CD4-positive, alpha-beta T cell (primary cell): ENCODE measurements at places on chromosomes 3 and 15.

DNA sequence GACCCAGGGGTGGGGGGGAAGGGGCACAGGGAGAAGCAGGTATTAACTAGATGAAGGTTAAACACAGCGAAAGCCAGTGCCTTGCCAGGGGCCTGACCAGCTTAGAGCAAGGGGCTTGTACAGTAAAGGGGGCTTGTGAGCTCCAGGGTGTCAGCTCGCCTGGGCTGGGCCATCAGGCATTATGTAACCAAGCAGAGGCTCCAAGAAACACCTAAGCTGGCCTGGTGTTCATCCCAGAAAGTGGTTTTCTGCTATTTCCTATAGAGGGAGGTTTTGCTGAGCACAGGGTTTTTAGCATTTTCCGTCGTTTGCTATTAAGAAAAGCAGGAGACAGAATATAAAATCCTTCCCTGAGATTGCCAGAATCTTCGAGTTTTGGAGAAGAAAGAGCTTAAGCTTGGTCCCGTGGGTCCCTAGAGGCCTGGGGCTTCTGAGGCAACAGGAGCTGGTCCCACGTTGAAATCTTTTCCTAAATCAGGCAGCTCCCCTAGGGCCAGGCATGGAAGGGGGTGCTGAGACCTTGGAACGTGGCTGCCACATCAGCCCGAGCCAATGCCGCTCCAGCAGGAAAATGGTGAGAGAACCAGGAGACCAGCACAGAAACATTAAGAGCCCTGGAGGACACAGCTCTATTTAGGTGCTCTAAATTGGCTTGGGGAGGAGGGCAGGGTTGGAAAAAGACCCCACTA lies 71.4 kb downstream of the ISG20 start:
- peaks cover 8% of the 10 kb centered on the region for H3K4me1 ChIP-seq
- H3K36me3 ChIP-seq, result no peaks in the 10 kb centered on the region
- no peak overlapping the region for H3K27ac ChIP-seq
- no peak overlapping the region for H3K4me3 ChIP-seq

DNA sequence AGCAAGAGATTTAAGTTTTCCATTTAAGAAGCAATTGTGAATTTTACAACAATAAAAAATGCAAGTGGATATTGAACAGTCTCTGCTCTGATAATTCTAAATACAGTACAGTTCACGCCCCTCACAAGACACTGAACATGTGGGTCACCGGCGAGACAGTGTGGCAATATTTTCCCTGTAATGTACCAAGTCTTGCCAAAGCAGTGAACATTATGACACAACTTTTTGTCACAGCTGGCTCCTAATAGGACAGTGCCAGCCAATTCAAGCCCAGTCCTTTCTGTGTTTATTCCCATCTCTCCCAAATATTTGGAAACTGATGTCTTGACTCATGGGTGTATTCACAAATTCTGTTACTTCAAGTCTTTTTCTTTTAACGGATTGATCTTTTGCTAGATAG lies 62.3 kb downstream of the PPARG start:
- no peak overlapping the region for H3K27ac ChIP-seq
- no peaks in the 10 kb centered on the region for H3K36me3 ChIP-seq
- no peak for DNase-seq

DNA sequence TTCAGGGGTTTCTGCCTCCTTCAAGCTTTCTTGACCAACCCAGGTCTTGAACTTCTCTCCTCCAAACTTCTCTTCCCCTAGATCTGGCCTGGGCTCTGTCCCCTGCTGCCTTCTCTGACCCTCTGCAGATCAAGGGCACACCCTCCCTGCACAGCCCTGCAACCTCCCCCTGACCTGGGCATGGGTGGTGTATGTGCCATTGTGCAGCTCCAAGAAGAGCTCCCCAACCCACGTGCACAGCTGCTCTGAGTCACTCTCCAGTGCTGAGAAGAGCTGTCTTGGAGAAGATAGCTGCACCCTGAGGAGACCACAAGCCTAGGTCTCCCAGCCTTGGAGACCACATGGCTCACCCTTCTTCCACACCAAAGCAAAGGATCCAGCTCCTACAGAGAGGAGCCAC lies 8.0 kb downstream of the MAN2C1 start:
- H3K4me1 ChIP-seq, result no peaks in the 10 kb centered on the region
- H3K36me3 ChIP-seq, result peaks cover 78% of the 10 kb centered on the region
- H3K4me3 ChIP-seq, result no peak overlapping the region
- H3K27ac ChIP-seq, result no peak overlapping the region
- H3K27me3 ChIP-seq, result no peaks in the 10 kb centered on the region

DNA sequence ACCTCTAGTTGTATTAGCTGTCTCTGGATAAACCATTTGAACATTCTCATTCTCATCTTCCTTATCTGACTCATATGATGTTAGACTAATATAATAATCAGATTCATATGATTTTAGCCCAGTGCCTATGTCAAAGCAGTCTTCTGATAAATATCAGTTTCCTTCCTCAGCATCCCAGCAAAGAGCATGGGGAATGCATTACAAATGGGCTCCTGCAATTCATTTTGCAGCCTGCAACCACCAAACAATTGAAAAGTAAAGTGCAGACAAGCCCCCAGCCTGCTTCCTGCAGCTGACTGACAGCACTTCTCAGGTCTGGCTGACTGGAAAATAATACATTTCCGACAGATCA lies 78.2 kb upstream of the STAC start:
- no peaks in the 10 kb centered on the region for H3K4me1 ChIP-seq
- DNase-seq, result no peak
- H3K27me3 ChIP-seq, result no peaks in the 10 kb centered on the region
- no peaks in the 10 kb centered on the region for H3K36me3 ChIP-seq

DNA sequence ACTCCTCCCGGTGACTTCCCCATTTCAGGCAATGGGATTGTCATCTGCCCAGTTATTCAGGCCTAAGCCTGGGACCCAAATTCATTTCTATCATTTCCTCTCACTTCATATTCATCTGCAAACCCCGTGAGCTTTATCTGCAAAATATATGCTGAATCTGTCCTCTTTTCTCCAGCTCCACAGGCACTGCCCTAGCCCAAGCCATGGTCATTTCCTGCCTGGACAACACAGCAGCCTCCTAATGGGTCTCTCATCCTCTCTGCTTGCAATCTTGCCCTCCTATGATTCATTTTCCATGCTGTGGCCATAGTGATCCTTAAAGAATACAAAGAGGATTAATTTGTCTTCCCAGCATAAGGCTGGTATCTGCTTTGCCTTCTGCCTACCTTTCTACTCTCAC lies 6.1 kb downstream of the RBP2 start:
- no peak overlapping the region for H3K4me3 ChIP-seq
- DNase-seq, result no peak
- H3K27me3 ChIP-seq, result no peaks in the 10 kb centered on the region
- no peaks in the 10 kb centered on the region for H3K36me3 ChIP-seq

- no peaks in the 10 kb centered on the region for H3K27me3 ChIP-seq
- no peak overlapping the region for H3K4me3 ChIP-seq
- no peaks in the 10 kb centered on the region for H3K4me1 ChIP-seq
- no peak overlapping the region for H3K27ac ChIP-seq
Measured at GRCh38 chr15:36591536-36592411, 12.3 kb downstream of the CDIN1 start.
